ENCODE measurements at places on chromosomes 7 and 10. TPM values are rescaled to one million over a fixed set of nuclear protein-coding genes. Genes with fewer than 3 reads are reported as not detected.

Gene KLF14
- polyA plus RNA-seq, result 0.04 TPM

Gene LRGUK
- polyA plus RNA-seq, result not detected

Gene PHTF2
- polyA plus RNA-seq, result 7.7 TPM

Gene EEPD1
- 1.2 TPM for polyA plus RNA-seq

Gene NYAP1
- 1.4 TPM for polyA plus RNA-seq

Gene SGMS1
- polyA plus RNA-seq, result 8.3 TPM

Gene IFIT1
- polyA plus RNA-seq, result 49.0 TPM

Gene GRK5
- polyA plus RNA-seq, result 11.5 TPM

Gene EN2
- polyA plus RNA-seq, result not detected

Gene AKR1C8
- polyA plus RNA-seq, result not detected

Gene HELLS
- polyA plus RNA-seq, result 24.4 TPM

Gene CACNB2
- polyA plus RNA-seq, result not detected

Gene CFAP46
- 1.5 TPM for polyA plus RNA-seq

Gene TMEM213
- polyA plus RNA-seq, result not detected

Gene IKZF1
- polyA plus RNA-seq, result not detected

Gene NME8
- not detected for polyA plus RNA-seq

Gene ZNF503
- polyA plus RNA-seq, result 4.6 TPM

Gene LIPF
- not detected for polyA plus RNA-seq

Gene COL13A1
- polyA plus RNA-seq, result 2.4 TPM

Gene LRRD1
- polyA plus RNA-seq, result not detected

Gene EVX1
- polyA plus RNA-seq, result not detected

Gene SRGN
- polyA plus RNA-seq, result 0.10 TPM

Gene TWIST1
- 0.06 TPM for polyA plus RNA-seq

Gene LHFPL3
- not detected for polyA plus RNA-seq

Gene GPR15LG
- not detected for polyA plus RNA-seq

Gene CHN2
- polyA plus RNA-seq, result 0.40 TPM

Gene RET
- 0.82 TPM for polyA plus RNA-seq

Gene NODAL
- 0.12 TPM for polyA plus RNA-seq

Gene NKX1-2
- polyA plus RNA-seq, result 3.0 TPM

Gene DNAJB9
- 9.6 TPM for polyA plus RNA-seq

Gene CLRN3
- not detected for polyA plus RNA-seq

Gene FAM241B
- polyA plus RNA-seq, result 6.8 TPM

Gene CDHR3
- polyA plus RNA-seq, result 0.59 TPM

Gene TRIM50
- polyA plus RNA-seq, result not detected

Gene HHEX
- not detected for polyA plus RNA-seq

Gene EGFR
- polyA plus RNA-seq, result 28.7 TPM

Gene PKD2L1
- not detected for polyA plus RNA-seq

Gene ADGRA1
- polyA plus RNA-seq, result not detected

Gene FAM221A
- 0.46 TPM for polyA plus RNA-seq

Gene UTF1
- polyA plus RNA-seq, result not detected

Gene BHLHA15
- 0.15 TPM for polyA plus RNA-seq

Gene SPDYE5
- not detected for polyA plus RNA-seq

Gene SRPK2
- 11.7 TPM for polyA plus RNA-seq

Gene KNDC1
- 0.04 TPM for polyA plus RNA-seq

Gene STEAP4
- 0.03 TPM for polyA plus RNA-seq

Gene IFIT3
- 48.5 TPM for polyA plus RNA-seq

Gene CALHM1
- polyA plus RNA-seq, result not detected

Gene PITRM1
- 69.7 TPM for polyA plus RNA-seq

Gene PRPS1L1
- polyA plus RNA-seq, result not detected

Gene CRHR2
- polyA plus RNA-seq, result not detected

Gene PRLHR
- not detected for polyA plus RNA-seq

Gene TMEM273
- polyA plus RNA-seq, result not detected

Gene ZNF488
- polyA plus RNA-seq, result 1.2 TPM

Gene MACC1
- 1.8 TPM for polyA plus RNA-seq

Gene GGCT
- polyA plus RNA-seq, result 71.8 TPM

Gene FEZF1
- not detected for polyA plus RNA-seq
